ENCODE measurements at places on chromosomes 13 and 19. TPM values are rescaled to one million over a fixed set of nuclear protein-coding genes. Genes with fewer than 3 reads are reported as not detected.
A peak's percentile ranks its signal among the peaks of the same experiment; 100 is the strongest.

DNA sequence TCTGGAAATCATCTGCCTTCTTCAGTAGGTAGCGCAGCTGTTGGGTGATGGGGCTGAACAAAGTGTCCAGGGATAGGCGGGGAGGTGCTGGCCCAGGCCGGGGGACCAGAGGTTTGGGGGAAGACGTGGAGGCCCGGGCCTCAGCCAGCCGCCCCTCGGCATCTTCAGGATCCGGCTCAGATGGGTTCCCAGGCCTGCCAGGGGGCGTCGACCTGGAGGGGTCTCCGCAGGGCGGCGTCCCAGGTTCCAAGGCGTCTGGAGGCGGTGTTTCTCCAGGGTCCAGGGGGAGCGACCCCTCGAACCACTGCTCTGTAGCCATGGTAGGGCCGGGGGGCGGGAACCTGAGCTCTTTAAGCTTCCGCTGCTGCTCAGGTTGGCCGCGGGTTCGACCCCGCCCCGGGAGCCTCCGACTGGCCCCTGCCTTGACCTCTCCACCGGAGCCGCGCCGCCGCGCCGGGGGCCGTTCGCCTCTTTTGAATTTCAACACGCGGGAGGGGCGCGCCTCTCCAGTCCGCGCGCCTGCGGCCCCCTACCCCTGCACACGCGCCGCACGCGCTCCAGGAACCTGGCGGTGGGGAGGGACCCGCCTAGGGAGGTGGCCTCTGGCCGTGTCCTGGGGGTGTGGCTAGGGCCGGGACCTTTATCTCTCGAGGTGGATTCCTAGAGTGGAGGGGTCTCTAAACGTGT, at the start of gene C19orf67:
Gene C19orf67 (minus strand): TSS at position 475 of the 687 bp plus-strand sequence. CDS start 156 bp downstream, at position 319.
- no peak within 1 kb of the TSS for H3K4me3 ChIP-seq
- no peak for DNase-seq
- H3K36me3 ChIP-seq, result no peaks in the 10 kb centered on the region
- H3K27me3 ChIP-seq, result no peaks in the 10 kb centered on the region
- no peak within 1 kb of the TSS for H3K27ac ChIP-seq

DNA sequence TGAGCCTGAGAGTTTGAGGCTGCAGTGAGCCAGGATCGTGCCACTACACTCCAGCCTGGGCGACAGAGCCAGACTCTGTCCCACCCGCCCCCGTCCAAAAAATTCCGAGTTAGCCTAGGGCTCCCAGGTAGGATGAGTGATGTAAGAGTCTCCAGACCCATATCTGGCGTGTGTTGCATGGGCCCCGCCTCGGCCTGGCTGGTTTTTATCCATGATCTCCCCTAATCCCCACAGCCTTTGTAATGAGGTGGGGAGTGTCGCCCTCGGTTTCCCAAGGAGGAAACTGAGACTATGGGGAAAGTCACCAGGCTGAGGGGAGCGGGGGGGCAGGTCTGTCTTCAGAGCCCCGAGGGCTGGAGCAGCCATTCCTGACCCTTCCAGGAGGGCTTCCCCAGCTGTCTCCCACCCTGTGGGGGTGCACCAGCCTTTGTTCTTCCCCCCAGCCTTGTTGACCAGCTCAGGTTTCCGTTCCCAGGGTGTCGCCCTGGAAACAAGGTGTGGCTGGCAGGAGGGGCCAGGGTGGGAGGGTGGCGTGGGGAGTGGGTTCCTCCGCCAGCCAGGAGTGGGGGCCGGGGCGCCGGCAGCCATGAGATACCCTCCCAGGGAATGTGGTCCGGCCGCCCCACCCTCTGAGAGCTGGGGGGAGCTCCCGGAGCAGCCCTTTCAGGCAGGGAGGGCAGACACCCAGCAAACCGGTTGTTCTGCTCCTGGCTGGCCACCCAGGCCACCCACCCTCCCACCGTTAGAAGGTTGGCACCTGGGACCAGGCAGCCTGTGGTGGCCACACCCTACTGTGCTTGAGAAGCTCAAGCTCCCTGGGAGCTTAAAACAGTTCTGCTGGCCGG, 11.5 kb downstream of the MYH14 start:
- no peak overlapping the region for H3K4me3 ChIP-seq
- H3K36me3 ChIP-seq, result peaks cover 4% of the 10 kb centered on the region
- H3K27ac ChIP-seq, result peak overlapping the region; percentile 19
- DNase-seq, result peak; percentile 88
- H3K27me3 ChIP-seq, result no peaks in the 10 kb centered on the region

GRCh38 chr13:72384186-72384823, 343.1 kb downstream of the MZT1 start:
- no peak for DNase-seq
- H3K27me3 ChIP-seq, result no peaks in the 10 kb centered on the region
- no peaks in the 10 kb centered on the region for H3K4me1 ChIP-seq
- no peak overlapping the region for H3K27ac ChIP-seq
- no peak overlapping the region for H3K4me3 ChIP-seq

Gene MVB12A
- total RNA-seq, result 53.1 TPM

DNA sequence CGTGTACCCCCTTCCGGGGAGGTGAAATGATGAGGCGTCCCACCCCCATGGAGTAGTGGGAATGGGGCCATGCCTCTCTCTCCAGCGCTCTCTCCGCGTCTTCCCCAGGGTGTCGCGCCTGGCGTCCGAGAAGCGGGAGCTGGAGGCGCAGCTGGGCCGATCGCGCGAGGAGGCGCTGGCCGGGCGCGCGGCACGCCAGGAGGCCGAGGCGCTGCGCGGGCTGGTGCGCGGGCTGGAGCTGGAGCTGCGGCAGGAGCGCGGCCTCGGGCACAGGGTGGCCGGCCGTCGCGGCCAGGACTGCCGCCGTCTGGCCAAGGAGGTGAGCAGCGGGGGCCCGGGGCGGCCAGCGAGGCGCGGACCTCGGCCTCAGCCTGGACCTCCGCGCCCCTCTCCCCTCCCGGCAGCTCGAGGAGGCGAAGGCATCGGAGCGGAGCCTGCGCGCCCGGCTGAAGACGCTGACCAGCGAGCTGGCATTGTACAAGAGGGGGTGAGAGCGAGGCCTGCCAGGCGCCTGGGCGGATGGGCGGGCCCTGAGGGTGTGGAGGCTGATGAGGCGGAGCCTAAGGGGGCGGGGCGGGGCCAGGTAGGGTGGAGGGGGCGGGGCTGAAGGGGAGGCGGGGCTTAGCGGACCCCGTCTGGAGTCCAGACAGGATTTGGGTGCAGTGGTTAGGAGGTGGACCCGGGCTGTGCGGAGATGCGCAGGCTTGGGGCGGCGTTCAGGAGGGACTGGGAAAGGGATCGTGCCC, 7.7 kb downstream of the PGLYRP1 start:
- peak; percentile 90 for DNase-seq
- no peak overlapping the region for H3K27ac ChIP-seq
- H3K27me3 ChIP-seq, result peaks cover 10% of the 10 kb centered on the region

DNA sequence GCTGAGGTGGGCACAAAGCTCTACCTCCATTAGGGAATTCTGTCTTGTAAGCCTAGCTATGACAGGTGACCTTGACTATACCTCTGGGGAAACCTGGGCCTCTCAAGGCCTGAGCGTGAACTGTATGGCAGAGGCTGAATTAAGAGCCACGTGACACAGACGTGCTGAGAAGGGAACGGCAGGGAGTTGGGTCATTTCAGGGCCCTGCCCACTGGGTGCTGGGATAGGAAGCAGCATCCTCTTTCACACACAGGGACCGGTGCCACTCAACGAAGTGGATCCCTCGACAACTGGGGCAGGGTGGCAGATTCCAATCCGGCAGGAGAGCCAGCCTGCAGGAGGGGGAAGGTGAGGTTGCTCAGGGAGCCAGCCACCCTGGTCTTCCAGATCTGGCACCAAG, 9.2 kb downstream of the ASF1B start:
- H3K4me3 ChIP-seq, result no peak overlapping the region
- no peaks in the 10 kb centered on the region for H3K27me3 ChIP-seq
- no peaks in the 10 kb centered on the region for H3K36me3 ChIP-seq
- no peak for DNase-seq

Gene MYH14
- 509 TPM for total RNA-seq

Gene ZNF681
- 3.2 TPM for total RNA-seq

DNA sequence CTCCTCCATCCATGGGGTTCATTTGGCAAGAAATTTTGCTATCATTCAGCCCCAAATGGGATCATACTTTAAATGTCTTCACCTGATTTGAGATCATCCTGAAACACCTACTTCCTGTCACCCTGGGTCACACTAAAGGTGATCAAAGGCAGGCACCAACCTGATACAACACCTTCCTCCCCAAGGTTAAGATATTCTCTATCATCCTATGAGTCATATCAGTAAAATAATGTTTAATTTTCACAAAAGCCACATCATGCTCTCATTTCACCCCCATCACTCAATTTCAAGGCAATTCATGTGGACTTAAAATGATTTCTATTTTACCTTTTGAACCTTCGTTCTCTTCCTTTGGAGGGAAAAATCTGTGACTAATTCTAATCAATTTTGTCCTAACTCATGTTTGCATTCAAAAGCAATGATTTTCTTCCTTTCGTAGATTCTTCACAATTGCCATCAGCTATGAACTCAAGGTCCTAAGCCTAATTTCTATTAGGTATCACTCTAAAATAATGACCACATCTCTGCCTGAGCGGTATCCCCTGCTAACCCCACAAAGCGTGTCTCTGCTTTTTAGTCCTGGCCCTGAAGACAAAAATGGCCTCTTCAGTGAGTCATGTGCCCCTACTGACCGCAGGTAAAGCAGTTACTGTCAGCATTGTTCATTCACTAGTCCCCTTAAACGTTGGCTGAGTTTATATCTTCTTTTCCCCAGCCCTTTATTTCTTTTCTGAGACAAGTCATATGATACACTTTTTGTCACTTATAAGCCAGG, 139.0 kb downstream of the SPRY2 start:
- no peak overlapping the region for H3K4me3 ChIP-seq
- H3K27me3 ChIP-seq, result no peaks in the 10 kb centered on the region
- no peak for DNase-seq
- H3K4me1 ChIP-seq, result no peaks in the 10 kb centered on the region
- no peak overlapping the region for H3K27ac ChIP-seq

GRCh38 chr19:47427241-47428176, 8.2 kb upstream of the MEIS3 start:
- peaks cover 8% of the 10 kb centered on the region for H3K4me1 ChIP-seq
- H3K4me3 ChIP-seq, result no peak overlapping the region
- H3K36me3 ChIP-seq, result no peaks in the 10 kb centered on the region
- H3K27ac ChIP-seq, result no peak overlapping the region
- peak; percentile 65 for DNase-seq

DNA sequence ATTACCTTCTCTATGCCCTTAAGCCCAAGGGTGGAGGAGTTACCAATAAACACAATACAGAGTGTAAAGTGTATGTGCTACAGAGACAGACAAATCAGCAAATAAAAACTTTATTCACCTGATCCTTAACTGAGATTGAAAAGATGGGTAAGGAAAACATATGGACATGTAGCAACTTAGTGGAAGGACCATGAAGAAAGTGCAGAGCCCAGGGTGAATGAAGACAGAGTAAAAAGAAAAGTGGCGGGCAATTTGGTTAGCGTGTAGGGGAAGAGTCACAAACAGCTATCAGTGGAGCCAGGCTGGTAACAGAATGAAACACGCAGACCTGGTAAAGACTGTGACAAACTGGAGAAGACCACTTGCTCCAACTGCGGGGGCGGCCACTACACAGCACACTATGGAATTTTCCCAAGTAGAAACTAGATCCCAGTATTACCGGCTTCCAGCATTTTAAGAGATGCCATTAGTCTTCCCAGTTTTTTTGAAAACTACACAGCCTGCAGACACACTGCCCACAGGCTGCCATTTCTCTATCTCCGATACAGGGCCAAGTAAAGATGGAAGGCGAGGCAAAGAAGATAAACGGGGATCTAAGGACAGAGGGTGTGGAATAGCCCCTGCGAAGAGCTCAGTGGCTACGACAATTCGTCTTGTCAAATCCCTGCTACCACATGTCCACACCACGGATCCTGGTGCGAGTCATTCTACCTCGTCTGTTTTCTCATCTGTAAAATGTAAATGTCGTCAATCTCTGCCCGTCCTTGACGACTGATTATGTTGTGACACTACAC, 1.2 kb downstream of the UQCRFS1 start:
- no peaks in the 10 kb centered on the region for H3K36me3 ChIP-seq
- H3K27ac ChIP-seq, result peak overlapping the region; percentile 89
- no peak for DNase-seq
- no peaks in the 10 kb centered on the region for H3K4me1 ChIP-seq
- H3K27me3 ChIP-seq, result no peaks in the 10 kb centered on the region

Gene CPB2
- 0.40 TPM for total RNA-seq

Gene THAP8
- 3.3 TPM for total RNA-seq

- no peak overlapping the region for H3K4me3 ChIP-seq
- H3K4me1 ChIP-seq, result no peaks in the 10 kb centered on the region
- H3K27ac ChIP-seq, result no peak overlapping the region
- H3K27me3 ChIP-seq, result no peaks in the 10 kb centered on the region
- H3K36me3 ChIP-seq, result no peaks in the 10 kb centered on the region
- DNase-seq, result no peak
These were observed 304.4 kb downstream of the DCLK1 start for GRCh38 chr13:35826626-35827254.

Gene TMEM86B
- 5.3 TPM for total RNA-seq

Gene KLK4
- total RNA-seq, result 1.2 TPM
